ENCODE measurements at places on chromosomes 13 and 19.

GRCh38 chr13:101695870-101696516, 243.5 kb downstream of the ITGBL1 start:
- DNase-seq = no peak

DNA sequence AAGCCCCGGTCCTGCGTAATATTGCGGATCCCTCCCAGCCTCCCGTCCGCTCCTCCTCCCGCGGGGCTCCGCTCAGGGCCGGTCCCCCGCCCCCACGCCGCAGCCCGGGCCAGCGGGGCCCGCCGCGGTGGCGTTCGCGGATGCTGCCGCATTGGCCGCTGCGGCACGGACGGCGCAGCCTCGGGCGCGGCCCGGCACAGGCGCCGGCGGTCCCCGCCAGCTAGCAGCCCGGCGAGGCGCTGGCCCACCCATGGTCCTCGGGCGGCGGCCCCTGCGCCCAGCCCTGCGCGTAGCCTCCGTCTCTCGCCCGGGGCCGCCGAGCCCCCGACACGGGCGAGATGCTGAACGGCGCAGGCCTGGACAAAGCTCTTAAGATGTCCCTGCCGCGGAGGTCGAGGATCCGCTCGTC, at the start of gene ATP8A2:
ATP8A2 (plus strand) TSS at position 100 of the 409 bp plus-strand sequence; CDS start at position 339, 239 bp downstream.
- DNase-seq = peak; percentile 67

GRCh38 chr19:45251452-45252354, 632 bp downstream of the MARK4 start:
- DNase-seq = peak; percentile 77

DNA sequence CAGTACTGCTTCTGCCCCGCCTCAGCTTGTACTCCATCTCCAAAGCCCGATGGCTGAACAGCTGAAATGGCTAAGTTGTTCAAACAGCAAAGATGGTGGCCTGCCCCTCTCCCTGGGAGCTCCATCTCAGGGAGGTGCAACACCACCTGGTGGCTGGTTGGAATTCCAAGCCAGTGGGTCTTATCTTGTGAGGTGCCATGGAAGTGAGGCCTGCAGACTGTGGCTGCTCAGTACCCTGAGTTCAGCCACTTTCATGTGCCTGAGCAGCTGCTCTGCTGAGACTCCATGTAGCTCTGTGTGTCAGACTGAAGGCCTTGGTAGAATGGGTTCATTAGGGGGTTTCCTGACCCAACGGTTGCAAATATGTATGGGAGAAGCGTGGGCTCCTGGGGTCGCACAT, 67.3 kb upstream of the SPRY2 start:
- DNase-seq = no peak

DNA sequence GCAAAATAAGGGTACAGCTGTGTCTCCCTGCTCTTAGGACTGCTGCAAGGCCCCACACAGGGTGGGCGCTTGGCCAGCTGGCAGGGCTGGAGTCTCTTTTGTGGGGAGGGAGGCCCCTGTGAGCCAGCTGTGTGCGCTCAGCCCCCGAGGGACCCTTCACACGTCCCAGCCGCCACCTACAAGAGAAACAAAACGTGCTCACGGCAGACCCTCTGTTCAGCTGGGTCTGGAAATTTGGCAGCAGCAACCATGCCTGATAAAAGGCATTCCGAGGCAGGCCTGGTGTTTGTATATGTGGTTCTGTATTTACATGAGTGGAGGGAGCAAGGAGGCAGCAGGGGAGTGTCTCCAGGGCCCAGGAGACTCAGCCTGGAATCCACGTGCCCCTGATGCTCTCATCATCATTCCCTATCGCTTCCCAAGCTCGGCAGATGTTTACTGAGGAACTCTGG, 49.7 kb downstream of the CRTC1 start:
- no peak for DNase-seq

- DNase-seq = no peak
These were observed 1380.5 kb upstream of the SPRY2 start for GRCh38 chr13:81721400-81721799.

DNA sequence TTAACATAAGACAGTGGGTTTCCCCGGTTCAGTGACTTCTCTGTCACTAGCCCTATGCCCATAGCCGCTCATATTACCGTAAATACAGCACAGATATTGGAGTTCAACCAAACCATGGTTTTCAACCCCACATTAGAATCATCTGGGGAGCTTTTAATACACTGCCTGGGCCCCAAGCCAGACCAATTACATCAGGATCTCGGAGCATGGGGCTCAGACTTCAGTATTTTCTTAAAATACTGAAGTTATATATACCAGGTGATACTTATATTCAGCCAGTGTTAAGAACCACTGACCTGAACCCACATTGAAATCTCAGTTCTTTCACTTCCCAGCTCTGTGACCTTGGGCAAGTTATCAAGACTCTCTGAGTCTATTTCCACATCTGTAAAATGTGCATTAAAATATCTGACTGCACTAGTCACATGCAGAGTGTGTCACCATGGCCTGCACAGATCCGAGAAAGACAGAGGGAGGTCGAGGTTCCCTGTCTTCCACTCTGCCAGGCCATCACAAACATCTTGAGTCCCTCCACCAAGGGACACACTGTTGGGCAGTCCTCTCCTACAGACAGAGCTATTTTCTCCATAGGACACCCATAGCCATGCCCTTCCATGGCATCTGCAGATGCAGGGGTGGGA, 32.2 kb upstream of the IPO5 start:
- no peak for DNase-seq

DNA sequence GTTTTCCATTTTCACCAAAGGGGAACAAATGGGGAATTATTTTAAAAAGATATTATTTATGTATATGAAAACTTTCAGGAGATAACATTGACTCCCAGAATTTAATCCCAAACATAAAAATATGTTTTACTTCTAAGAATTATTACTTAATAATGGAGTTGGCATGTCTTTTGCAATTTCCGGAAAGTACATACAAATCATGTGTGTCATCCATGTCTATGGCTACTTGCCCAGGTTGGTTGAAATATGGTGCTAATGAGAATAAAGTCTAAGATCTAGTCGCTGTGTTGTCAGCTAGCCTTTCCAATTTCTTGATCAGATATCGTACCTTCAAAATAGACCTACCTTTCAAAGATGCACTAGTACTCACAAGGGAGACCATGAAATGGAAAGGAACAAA, 1003.2 kb upstream of the PCDH20 start:
- no peak for DNase-seq

GRCh38 chr13:92137520-92137919, 739.1 kb downstream of the GPC5 start:
- DNase-seq = no peak

DNA sequence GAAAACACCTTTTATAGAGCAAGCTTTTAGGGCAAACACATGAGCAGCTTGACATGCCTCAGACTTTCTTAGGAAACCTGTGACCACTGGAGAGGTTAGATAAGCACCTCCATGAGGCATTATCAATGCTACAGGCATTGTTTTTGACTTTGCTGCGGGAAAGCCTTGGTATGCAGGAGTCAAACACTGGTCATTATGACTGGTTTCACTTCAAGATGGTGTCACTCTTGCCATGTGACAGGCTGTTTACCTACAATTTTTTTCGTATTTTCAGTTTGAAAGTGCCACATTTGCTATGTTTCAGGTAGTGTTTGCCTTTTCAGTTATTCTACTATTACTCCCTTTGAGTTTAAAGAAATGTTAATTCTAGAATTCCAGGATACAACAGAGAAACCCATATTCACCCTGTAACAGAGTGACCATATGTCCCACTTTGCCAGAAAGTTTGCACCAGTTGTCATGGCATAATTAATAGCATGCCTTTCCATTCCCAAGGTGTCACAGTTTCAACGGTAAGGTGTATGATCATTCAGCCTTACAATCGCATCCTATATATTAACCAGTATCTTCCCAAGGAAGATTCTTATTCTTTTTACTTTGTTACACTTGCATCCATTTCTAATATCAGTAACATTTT, 33.0 kb downstream of the USP12 start:
- no peak for DNase-seq
